Ureter (tissue), 1 donor: ENCODE measurements at places on chromosomes 3 and 15. TPM values are rescaled to one million over a fixed set of nuclear protein-coding genes. Genes with fewer than 3 reads are reported as not detected.

Gene TTC21A
- total RNA-seq: 19.7 TPM

Gene GOLGA6A
- not detected for total RNA-seq

Gene SLC24A5
- total RNA-seq: not detected

Gene FBXO40
- 0.23 TPM for total RNA-seq

Gene SLC22A13
- total RNA-seq: 0.68 TPM

Gene PAQR5
- total RNA-seq: 6.5 TPM

Gene NKTR
- 137 TPM for total RNA-seq

Gene CTNNB1
- 335 TPM for total RNA-seq

Gene GABRG3
- 1.6 TPM for total RNA-seq

Gene UROC1
- total RNA-seq: not detected

Gene ZNF774
- 8.9 TPM for total RNA-seq

Gene CSPG4
- 31.0 TPM for total RNA-seq

Gene CCDC54
- total RNA-seq: not detected

Gene KCNAB1
- 9.1 TPM for total RNA-seq

Gene PLA2G4B
- 30.0 TPM for total RNA-seq

Gene TTC23
- 28.5 TPM for total RNA-seq

Gene ERICH6
- total RNA-seq: 0.36 TPM

Gene ZNF501
- 6.3 TPM for total RNA-seq

Gene CCDC33
- total RNA-seq: 10.2 TPM

Gene DAZL
- total RNA-seq: not detected

Gene GABRR3
- 0.10 TPM for total RNA-seq

Gene SHQ1
- 31.4 TPM for total RNA-seq

Gene TMOD2
- total RNA-seq: 9.2 TPM

Gene NUP210
- total RNA-seq: 19.9 TPM

Gene CCR8
- total RNA-seq: not detected

Gene SCN11A
- total RNA-seq: 34.5 TPM

Gene CSTA
- total RNA-seq: 62.3 TPM

Gene SPRED1
- 22.5 TPM for total RNA-seq

Gene TARS3
- 18.4 TPM for total RNA-seq

Gene AADACL2
- not detected for total RNA-seq

Gene AHSG
- total RNA-seq: not detected

Gene RPL29
- total RNA-seq: 1,577 TPM

Gene GHSR
- not detected for total RNA-seq

Gene CADM2
- 6.9 TPM for total RNA-seq

Gene CGNL1
- 12.6 TPM for total RNA-seq

Gene C3orf20
- 0.31 TPM for total RNA-seq

Gene A4GNT
- not detected for total RNA-seq

Gene LTK
- total RNA-seq: 0.73 TPM

Gene MELTF
- total RNA-seq: 3.4 TPM

Gene COL6A5
- not detected for total RNA-seq

Gene LRRC34
- 4.5 TPM for total RNA-seq

Gene CHRNA5
- 4.0 TPM for total RNA-seq

Gene C3orf49
- not detected for total RNA-seq

Gene GNAT1
- not detected for total RNA-seq

Gene CCDC14
- 52.0 TPM for total RNA-seq

Gene GOLGA8M
- 5.7 TPM for total RNA-seq

Gene ZNF860
- total RNA-seq: 4.4 TPM

Gene SPATA12
- total RNA-seq: not detected

Gene CASR
- 0.08 TPM for total RNA-seq

Gene SCN5A
- total RNA-seq: 3.5 TPM
